ENCODE measurements at places on chromosomes 5 and 9. TPM values are rescaled to one million over a fixed set of nuclear protein-coding genes. Genes with fewer than 3 reads are reported as not detected.

DNA sequence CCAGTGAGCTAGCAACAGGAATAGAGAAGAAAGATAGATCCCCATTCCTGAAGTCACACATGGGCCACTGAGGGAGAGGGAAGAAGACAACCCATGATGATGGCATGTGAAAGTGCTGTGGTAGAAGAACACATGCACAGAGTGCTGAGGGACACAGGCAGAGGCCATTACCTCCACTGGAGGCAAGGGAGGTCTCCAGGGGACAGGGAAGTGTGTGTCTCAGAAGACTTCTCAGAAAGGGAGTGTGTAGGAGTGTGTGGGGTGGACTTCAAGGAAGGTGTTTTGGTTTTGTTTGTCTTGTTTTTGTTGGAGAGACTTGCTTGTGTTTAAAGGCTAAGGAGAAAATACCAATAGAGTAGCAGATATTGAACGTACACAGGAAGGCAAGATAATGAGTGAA lies 77.0 kb upstream of the SMARCA2 start:
- H3K27me3 ChIP-seq, result no peaks in the 10 kb centered on the region
- no peaks in the 10 kb centered on the region for H3K36me3 ChIP-seq
- H3K27ac ChIP-seq, result no peak overlapping the region
- no peak for DNase-seq
- no peaks in the 10 kb centered on the region for H3K4me1 ChIP-seq
- H3K4me3 ChIP-seq, result no peak overlapping the region

Gene ADGRV1
- total RNA-seq, result 23.2 TPM

Gene MSX2
- 64.4 TPM for total RNA-seq

DNA sequence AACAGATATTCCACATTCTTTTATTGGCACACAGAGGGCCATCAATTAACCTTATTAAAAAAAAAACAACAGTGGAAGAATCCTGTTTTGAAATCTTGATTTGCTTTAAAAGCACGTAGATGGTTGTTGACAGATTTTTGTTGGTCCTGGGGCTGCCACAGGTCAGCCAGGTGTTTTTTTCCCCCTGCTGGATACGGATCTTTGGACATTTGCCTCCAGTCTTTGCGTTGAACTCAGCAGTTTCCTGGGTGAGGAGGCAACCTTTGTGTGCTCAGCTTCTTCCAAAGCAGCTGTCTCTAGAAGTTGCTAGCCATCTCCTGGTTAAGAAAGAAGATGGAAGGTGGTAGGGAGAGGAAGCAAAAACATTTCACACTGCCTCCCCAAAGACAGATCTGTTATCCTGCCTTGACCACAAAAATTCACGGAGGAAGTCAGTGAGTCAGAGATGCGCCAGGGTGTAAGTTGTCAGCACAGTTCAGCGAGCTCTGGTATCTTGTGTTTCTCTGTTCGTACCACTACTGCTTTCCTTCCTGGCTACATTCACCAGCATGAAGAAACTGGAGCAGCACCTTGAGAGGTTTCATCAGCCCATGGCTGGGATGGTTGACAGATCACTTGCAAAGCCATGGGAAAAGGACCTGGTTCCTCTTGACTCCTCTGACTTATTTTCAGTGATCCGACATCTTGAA lies 207.3 kb downstream of the ARHGAP26 start:
- peaks cover 14% of the 10 kb centered on the region for H3K4me1 ChIP-seq
- no peak for DNase-seq
- H3K4me3 ChIP-seq, result no peak overlapping the region
- no peaks in the 10 kb centered on the region for H3K27me3 ChIP-seq
- H3K36me3 ChIP-seq, result 0 out of 2 replicates have a peak, but pooled peaks cover 1% of the 10 kb centered on the region

- no peaks in the 10 kb centered on the region for H3K4me1 ChIP-seq
- peak overlapping the region; percentile 30 for H3K27ac ChIP-seq
- no peaks in the 10 kb centered on the region for H3K27me3 ChIP-seq
- no peak for DNase-seq
- no peaks in the 10 kb centered on the region for H3K36me3 ChIP-seq
These were observed 2.1 kb downstream of the GPR150 start for GRCh38 chr5:95621839-95622629.

Gene LTC4S
- 2.4 TPM for total RNA-seq

Gene ADAMTS19
- total RNA-seq, result 2.4 TPM

GRCh38 chr5:133943475-133943817 lies 25.0 kb downstream of the C5orf15 start:
- H3K27me3 ChIP-seq, result no peaks in the 10 kb centered on the region
- H3K36me3 ChIP-seq, result no peaks in the 10 kb centered on the region
- no peak overlapping the region for H3K27ac ChIP-seq
- peaks cover 13% of the 10 kb centered on the region for H3K4me1 ChIP-seq

Gene AGXT2
- total RNA-seq, result 0.21 TPM

- H3K27ac ChIP-seq, result no peak overlapping the region
- H3K4me3 ChIP-seq, result no peak overlapping the region
- DNase-seq, result no peak
- no peaks in the 10 kb centered on the region for H3K4me1 ChIP-seq
These were observed 126.5 kb upstream of the BNC2 start for GRCh38 chr9:16996901-16997491.

DNA sequence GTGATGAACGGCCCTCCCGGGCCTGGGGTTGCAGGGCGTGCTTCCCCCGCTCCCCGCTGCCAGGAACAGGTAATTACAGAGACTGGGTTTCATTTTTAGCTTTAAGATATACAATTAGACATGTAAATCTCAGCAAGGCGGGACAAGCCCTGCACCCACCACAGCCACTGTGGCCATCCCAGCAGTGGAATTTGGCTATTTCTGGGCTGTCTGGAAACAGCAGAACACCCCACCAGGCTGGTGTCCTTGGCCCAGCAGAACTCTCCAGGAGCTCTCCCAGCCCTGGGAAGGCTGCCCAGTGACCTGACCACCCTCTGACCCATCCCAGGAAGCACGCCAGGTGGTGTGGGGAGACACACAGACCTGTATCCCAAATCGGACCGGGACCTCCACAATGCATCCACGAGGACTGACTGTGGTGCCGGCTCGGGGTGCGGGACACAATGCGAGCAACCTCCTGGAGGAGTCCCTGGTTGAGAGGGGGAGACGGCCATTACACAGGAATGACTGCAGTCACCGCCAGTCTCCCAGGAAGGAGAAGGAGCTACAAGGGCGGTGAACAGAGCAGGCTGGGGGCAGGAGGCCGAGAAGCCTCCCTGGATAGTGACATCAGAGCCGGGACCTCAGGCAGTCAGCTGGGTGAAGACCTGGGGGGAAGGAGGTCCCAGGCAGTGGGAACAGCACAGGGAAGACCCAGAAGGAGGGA lies 17.3 kb downstream of the EEIG1 start:
- no peak overlapping the region for H3K4me3 ChIP-seq
- peaks cover 18% of the 10 kb centered on the region for H3K4me1 ChIP-seq
- H3K27ac ChIP-seq, result peak overlapping the region; percentile 78
- no peaks in the 10 kb centered on the region for H3K36me3 ChIP-seq
- DNase-seq, result no peak
